ENCODE measurements at places on chromosomes 7 and 10. TPM values are rescaled to one million over a fixed set of nuclear protein-coding genes. Genes with fewer than 3 reads are reported as not detected.

Gene LRRC72
- polyA plus RNA-seq, result not detected

Gene EFCAB10
- polyA plus RNA-seq, result not detected

Gene GNAI1
- 6.7 TPM for polyA plus RNA-seq

Gene TEX47
- polyA plus RNA-seq, result not detected

Gene ACBD5
- 8.3 TPM for polyA plus RNA-seq

Gene ALOX5
- 1.8 TPM for polyA plus RNA-seq

- H3K36me3 ChIP-seq, result peaks cover 8% of the 10 kb centered on the region
- no peak overlapping the region for H3K4me3 ChIP-seq
- no peak for DNase-seq
- no peak overlapping the region for H3K27ac ChIP-seq
- peaks cover 20% of the 10 kb centered on the region for H3K27me3 ChIP-seq
These were observed 7.5 kb upstream of the OR2F1 start for GRCh38 chr7:143947111-143947510.

DNA sequence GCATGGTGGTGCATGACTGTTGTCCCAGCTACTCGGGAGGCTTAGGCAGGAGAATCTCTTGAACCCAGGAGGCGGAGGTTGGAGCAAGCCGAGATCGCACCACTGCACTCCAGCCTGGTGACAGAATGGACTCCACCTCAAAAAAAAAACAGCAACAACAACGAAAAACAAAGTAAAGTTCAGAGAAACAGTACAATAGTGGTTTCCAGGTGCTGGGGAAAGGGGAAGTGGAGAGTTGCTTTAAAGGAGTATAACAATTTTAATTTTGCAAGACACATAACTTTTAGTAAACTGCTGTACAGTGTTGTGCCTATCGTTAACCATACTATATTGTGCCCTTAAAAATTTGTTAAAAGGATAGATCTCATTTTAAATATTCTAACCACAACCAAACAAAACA, 662.7 kb upstream of the POT1 start:
- H3K27ac ChIP-seq, result no peak overlapping the region
- H3K4me1 ChIP-seq, result no peaks in the 10 kb centered on the region
- no peaks in the 10 kb centered on the region for H3K27me3 ChIP-seq
- no peak for DNase-seq
- H3K36me3 ChIP-seq, result no peaks in the 10 kb centered on the region
- H3K4me3 ChIP-seq, result no peak overlapping the region

DNA sequence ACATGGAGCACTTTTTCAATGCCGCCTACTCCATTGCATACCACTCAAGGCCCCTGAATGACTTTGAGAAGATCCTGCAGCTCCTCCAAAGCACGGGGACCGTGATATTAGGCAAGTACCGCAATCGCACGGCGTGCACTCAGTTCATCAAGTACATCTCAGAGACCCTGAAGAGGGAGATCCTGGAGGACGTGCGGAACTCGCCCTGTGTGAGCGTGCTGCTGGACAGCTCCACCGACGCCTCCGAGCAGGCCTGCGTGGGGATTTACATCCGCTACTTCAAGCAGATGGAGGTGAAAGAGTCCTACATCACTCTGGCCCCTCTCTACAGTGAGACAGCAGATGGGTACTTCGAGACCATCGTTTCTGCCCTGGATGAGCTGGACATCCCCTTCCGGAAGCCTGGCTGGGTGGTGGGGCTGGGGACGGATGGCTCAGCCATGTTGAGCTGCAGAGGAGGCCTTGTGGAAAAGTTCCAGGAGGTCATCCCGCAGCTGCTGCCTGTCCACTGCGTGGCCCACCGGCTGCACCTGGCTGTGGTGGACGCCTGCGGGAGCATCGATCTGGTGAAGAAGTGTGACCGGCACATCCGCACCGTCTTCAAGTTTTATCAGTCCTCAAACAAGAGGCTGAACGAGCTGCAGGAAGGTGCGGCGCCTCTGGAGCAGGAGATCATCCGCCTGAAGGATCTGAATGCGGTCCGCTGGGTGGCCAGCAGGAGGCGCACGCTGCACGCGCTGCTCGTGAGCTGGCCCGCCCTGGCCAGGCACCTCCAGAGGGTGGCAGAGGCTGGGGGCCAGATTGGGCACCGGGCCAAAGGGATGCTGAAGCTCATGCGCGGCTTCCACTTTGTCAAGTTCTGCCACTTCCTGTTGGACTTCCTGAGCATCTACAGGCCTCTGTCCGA, 12.7 kb upstream of the ATP6V0E2 start:
- no peak overlapping the region for H3K27ac ChIP-seq
- H3K4me3 ChIP-seq, result no peak overlapping the region
- peaks cover 62% of the 10 kb centered on the region for H3K4me1 ChIP-seq
- H3K27me3 ChIP-seq, result no peaks in the 10 kb centered on the region
- no peak for DNase-seq

GRCh38 chr10:109737626-109738025, 185.7 kb downstream of the XPNPEP1 start:
- DNase-seq, result no peak
- H3K36me3 ChIP-seq, result no peaks in the 10 kb centered on the region

DNA sequence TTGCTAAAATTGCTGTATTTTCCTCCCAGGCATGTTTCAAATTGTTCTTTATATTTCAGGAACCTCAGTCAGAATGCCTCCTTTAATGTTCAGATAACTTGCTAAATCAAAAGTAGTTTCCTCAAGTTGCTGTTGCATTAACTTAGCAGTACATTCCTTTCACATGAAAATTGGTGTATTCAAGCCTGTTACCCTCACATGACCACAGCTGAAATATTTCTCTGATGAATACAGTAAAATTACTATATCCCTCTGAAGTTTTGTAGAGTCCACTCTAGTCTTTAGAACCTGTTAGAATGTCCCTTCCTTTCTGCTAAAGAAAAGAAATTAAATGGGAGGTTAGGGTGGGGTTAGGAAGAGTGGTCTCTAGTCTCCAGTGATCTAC, 24.5 kb upstream of the C1GALT1 start:
- peak overlapping the region; percentile 95 for H3K27ac ChIP-seq
- no peaks in the 10 kb centered on the region for H3K27me3 ChIP-seq
- peak overlapping the region; percentile 88 for H3K4me3 ChIP-seq
- peaks cover 59% of the 10 kb centered on the region for H3K4me1 ChIP-seq
- H3K36me3 ChIP-seq, result peaks cover 18% of the 10 kb centered on the region

GRCh38 chr10:14116021-14116420, 214.7 kb downstream of the FRMD4A start:
- DNase-seq, result no peak
- no peaks in the 10 kb centered on the region for H3K36me3 ChIP-seq
- no peak overlapping the region for H3K4me3 ChIP-seq
- no peak overlapping the region for H3K27ac ChIP-seq

- no peaks in the 10 kb centered on the region for H3K36me3 ChIP-seq
- H3K27me3 ChIP-seq, result no peaks in the 10 kb centered on the region
- no peak overlapping the region for H3K27ac ChIP-seq
- peaks cover 14% of the 10 kb centered on the region for H3K4me1 ChIP-seq
- H3K4me3 ChIP-seq, result no peak overlapping the region
These were observed 167.0 kb downstream of the SNX13 start for GRCh38 chr7:17773289-17773626.

- H3K4me3 ChIP-seq, result no peak overlapping the region
- no peaks in the 10 kb centered on the region for H3K4me1 ChIP-seq
- H3K27me3 ChIP-seq, result no peaks in the 10 kb centered on the region
- DNase-seq, result no peak
- peaks cover 10% of the 10 kb centered on the region for H3K36me3 ChIP-seq
- H3K27ac ChIP-seq, result no peak overlapping the region
These were observed 40.2 kb upstream of the RSU1 start for GRCh38 chr10:16857419-16857818.

GRCh38 chr7:50302486-50303334, 1.8 kb upstream of the IKZF1 start:
- H3K4me3 ChIP-seq, result peak overlapping the region; percentile 85
- peaks cover 25% of the 10 kb centered on the region for H3K36me3 ChIP-seq
- H3K27me3 ChIP-seq, result no peaks in the 10 kb centered on the region
- no peak for DNase-seq
- peaks cover 29% of the 10 kb centered on the region for H3K4me1 ChIP-seq

DNA sequence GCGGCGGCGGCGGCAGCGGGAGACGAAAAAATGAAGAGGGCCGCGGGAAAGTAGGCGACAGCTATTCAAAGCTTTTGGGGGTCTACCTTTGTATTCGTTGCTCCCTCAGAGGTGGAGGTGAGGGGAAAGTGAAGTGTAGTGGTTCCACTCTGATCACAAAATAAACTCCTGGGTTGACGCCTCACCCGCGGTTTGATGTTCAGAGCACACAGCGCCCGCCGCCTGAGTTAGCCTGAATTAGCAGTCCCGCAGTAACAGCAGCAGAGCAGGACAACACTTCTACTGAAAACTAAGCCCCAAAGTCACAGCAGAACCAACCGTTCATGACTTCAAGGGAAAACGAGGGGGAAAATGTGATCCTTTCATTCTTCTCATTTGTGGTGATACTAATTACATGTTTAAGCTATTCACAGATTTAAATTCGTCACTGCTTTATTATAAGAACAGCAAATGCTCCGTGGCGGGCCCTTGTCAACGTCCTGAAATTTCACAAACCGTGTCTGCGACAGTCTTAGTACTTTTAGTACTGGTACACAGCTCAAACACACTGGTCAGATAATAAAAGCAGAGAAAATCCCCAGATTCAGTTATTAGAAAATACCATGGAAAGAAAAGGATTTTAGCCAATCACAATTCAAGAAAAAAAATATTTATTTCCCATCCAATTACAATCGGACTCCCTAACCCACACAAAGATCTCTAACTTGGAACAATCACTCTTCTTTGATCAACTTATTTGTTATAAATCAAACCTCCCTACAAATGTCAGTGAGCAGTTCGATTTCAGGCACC, 563 bp upstream of the JMJD1C start:
- H3K27me3 ChIP-seq, result no peaks in the 10 kb centered on the region
- H3K4me1 ChIP-seq, result peaks cover 24% of the 10 kb centered on the region
- H3K4me3 ChIP-seq, result peak overlapping the region; percentile 89
- peak; percentile 71 for DNase-seq
- H3K27ac ChIP-seq, result peak overlapping the region; percentile 93
- H3K36me3 ChIP-seq, result no peaks in the 10 kb centered on the region
